Erythroblast (primary cell): ENCODE measurements at places on chromosomes 5 and 9.

DNA sequence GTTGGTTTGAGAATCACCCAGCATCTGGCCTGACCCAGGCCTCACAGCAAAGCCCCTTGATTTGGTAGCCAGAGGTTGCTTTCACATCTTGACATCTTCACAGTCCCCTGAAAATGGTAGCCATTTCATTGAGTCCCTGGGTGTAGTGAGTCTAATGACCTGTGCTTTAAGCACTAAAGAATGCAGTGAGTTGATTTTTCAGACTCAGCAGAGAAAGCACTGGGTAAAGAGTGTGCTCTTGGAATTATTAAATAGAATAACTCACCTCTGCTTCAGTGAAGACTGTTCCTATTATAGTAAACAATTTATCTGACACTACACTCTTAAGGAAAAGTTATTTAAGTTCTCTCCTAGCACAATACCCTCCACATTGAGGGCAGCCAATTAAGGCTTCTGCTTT is 56.2 kb downstream of the PTCD2 start:
- DNase-seq, result no peak

DNA sequence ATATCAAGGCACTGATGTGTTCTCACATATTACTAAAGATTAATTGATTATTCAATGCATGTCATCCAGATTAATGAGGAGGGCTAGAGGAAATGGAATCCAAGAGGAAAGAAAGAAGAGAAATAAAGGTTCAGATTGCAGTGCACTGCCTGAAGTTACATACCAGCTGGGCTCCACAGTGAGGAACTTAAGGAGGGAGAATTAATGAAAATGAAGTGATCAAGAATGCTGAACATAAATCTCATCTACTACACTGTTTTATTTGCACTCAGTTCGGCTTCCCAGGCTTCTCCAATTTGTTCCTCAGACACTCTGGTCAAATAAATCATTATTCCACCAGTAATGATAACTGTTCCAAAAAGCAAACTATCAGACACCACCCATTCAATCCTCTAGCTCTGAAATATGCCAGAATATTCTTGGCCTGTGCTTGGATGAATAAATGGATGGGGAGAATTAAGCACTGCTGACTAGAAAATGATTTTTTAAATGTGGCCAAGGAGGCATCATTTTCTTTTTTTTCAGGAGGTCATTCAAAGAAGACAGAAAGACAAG is 88.6 kb upstream of the FBN2 start:
- no peak for DNase-seq

GRCh38 chr5:135450952-135451351 is 1.2 kb downstream of the TIFAB start:
- DNase-seq, result no peak

DNA sequence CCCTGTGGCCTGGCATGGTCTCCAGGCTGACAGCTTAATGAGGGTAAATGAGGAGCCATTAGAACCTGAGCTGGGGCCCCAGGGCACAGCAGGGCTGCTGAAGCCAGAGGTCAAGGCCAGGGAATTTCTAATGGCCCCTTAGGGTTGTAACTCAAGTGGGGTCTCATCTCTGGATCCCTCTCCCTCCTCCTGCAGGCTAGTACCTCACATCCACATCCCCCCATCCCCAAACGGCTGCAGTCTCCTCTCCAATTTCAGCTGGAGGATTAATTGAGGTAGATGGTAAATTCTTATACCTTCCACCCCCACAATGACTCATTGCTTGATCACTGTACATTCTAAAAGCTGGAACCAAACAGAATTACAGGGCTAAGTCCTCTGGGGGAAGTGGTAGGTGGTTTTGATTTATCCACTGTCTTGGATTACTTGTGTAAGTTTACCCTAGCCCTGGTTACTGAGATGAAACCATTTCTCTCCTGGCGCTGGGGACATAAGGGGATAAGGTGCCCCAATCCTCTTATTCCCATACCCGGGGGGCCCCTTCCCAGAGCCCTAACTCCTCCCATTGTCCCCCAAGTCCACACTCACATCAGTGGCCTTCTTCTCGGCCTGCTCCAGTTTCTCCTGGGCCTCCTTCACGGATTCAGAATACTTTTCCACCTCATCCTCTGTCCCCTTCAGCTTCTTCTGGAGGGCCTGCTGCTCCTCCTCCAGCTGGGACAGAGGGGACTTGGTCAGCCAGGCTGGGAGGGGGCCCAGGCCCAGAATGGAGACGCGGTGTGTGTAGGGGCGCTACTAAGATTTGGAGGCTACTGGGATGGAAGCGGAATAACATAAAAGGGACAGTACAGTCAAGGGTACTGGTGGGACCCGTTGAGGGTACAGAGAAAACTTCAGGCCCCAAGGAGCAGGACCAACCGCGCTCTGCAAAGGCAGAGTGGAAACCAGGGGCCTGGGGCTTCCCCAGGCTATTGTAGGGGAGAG is 875 bp downstream of the TPM2 start:
- no peak for DNase-seq

- DNase-seq, result no peak
These were observed 56.1 kb downstream of the WWC1 start for GRCh38 chr5:168347368-168348083.

DNA sequence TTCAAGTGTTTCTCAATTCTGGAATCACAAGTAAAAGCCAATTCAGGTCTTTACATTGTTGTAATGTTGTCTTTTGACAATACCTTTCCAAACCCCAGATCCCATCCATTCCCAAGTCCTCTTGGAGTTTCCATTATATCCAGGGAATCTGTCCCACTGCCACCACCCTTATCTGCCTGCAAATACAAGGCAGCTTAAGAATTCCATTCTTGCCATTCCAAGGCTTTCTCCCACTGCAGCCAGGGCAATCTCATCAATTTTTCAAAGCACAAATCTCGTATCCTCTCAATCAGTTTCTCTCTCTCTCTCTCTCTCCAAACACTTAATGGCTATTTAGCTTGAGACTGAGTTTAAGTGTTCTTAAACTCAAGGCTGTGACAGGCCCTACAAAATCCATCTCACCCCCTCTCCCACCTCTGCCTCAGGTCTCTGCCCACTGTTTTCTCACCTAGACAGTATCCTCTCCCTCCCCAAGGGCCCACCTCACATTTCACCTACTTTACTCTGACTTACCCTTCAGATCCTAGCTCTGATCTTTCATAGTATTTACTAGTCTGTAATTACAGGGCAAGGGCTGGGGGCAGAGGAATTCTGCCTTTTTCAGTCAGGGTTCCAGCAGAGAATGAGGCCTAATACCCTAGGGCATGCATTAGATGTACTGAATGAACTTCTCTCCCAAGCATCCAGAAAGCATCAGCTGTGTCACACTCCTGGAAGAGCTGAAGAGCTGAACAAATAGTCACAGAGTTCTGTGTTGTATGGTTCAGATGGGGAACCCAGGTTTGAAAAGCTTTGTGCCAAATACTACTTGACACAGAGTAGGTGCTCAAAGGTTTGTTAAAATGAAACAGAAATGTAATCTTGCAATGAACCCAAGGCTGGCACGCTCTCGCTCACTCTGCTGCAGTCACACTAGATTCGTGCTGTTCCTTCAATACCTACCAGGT is 46.0 kb downstream of the RAPGEF1 start:
- no peak for DNase-seq

DNA sequence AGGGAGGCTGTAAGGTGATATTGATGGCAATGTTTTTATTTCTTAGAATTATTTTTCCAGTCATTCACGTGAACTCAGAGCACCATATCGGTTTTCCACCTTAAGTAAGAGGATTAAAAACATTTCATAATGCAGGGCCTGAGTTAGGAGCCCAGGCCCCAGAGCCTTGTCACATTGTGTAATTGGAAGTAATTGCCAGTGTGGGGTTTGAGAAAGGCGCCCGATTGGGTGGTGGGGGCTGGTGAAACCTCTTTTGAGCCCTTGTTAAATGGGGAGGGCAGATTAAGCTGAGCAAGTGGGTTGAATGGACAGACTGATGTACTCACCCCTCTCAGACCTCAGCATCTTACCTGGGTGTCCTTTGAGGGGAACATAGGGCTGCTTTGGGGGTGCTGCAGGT is 116.7 kb upstream of the PITX1 start:
- no peak for DNase-seq

DNA sequence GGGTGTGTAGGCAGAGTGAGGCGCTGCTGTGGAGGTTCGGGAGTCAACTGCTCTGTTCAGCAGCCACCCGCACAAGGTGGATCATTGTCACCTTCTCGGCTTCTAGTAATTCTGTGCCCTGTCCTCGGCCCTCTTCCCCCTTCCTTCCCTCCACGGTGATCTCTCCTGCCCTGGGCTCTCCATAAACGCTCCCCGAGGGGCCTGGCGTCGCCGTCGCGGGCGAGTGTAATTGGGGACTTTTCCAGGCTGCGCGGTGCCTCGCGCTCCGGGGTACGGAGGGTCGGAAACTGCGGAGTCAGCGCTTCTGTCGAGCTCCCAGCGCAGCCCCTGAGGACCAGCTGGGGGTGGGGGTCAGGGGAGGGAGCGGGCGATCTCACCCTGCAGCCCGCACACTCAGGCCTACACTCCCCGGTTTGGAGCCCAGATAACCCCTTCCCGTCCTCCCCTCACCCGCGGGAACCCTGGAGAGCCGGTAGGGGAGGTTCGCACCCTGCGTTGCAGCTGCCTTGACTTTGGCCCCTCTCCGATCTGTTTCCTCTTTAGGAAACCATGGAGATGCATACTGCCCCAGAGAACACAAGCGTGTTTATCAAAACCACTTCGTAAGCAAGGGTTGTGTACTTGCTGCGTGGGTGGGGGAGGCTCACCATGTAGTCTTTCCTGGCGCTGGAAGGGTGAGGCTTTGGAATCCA is 188.3 kb upstream of the ZNF618 start:
- DNase-seq, result peak; percentile 29

GRCh38 chr9:85200726-85201404 is 531.3 kb downstream of the NTRK2 start:
- no peak for DNase-seq

DNA sequence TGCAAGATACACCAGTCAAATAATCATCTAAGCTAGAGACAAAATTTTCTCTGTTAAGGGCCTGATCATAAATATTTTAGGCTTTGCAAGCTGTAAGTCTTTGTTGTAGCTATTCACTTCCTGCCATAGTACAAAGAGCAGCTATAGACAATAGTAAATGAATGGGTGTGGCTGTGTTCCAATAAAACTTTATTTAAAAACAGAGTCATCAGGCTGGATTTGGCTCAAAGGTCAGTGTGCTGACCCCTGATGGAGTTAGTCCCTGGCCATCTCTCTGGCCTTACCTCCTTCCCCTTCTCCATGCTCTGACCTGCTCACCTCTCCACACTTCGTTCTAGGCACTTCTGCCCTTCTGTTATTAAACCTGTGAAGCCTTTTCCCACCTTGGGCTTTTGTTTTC is 86.0 kb downstream of the DRD1 start:
- DNase-seq, result no peak

GRCh38 chr9:123696476-123696875 is 233.4 kb downstream of the DENND1A start:
- no peak for DNase-seq

- no peak for DNase-seq
These were observed 57.0 kb upstream of the ACOT12 start for GRCh38 chr5:81450940-81451339.

DNA sequence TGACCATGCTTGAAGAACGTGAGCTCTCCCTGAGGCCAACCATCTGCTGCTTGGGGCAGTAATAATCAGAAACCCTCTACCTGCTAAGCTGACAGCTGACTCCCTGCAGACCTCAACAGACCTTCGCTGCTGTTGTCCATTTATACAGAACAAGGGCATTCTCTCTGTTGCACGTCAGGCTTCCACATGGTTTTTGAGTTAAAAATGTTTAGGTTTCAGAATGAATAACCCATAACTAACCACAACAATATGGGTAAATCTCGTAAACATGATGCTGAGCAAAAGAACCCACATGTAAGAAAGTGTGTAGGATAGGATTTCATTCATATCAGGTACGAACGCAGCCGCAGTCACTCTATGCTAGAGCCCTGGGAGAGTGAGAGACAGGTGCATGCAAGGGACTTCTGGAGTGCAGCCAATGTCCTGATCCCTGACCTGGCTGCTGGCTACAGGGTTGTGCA is 348.5 kb downstream of the MED10 start:
- no peak for DNase-seq

- DNase-seq, result no peak
These were observed 16.6 kb upstream of the ZDHHC11 start for GRCh38 chr5:867300-867870.

GRCh38 chr9:96006296-96006879 is 130.9 kb downstream of the ERCC6L2 start:
- peak; percentile 4 for DNase-seq

DNA sequence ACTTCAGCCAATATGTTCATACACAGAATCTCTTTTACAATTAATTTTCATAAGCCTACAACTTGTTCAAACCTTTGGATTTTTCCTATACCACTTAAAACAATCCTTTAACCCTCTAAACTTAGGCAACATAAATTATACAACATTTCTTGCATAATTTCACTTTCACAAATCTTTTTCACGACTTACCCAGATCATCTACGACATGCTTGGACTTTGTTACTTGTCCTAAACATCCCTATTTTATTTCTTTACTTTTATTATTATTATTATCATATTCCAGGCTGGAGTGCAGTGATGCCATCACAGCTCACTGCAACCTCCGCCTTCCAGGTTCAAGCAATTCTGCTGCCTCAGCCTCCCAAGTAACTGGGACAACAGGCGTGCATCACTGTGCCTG is 68.0 kb downstream of the CACNA1B start:
- DNase-seq, result no peak

DNA sequence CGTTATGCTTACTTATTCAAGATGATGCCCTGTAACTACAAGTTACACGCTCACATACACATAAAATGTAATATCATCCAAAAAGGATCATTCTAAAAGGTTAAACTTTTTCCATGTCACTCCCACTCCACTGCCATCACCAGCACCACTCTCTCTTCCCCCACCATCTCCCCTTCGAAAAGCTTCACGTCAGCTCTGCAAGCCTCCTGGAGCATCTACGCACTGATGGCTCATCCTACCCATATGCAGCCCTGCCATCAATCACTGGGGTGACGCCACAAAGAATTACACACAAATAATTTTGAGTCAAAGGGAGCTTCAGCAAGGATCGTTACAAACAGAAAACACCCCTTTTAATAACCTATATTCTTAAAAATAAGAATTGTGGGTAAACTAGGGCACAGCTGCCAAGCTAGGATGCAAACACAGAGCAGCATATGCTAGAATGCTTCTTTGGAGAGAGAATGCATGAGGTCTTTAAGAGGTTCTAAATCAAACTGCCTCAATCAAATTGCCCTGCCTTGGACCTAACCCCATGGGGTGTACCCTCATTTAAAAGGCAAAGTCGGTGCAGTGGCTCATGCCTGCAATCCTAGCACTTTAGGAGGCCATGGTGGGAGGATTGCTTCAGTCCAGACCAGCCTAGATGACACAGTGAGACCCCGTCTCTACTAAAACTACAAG is 56.1 kb downstream of the SHB start:
- no peak for DNase-seq
